ENCODE measurements at places on chromosomes 1 and 21.

GRCh38 chr1:147717706-147718097 is 42.7 kb downstream of the GJA5 start:
- no peak for DNase-seq

- DNase-seq: no peak
These were observed 21.1 kb downstream of the ROR1 start for GRCh38 chr1:63794939-63795378.

DNA sequence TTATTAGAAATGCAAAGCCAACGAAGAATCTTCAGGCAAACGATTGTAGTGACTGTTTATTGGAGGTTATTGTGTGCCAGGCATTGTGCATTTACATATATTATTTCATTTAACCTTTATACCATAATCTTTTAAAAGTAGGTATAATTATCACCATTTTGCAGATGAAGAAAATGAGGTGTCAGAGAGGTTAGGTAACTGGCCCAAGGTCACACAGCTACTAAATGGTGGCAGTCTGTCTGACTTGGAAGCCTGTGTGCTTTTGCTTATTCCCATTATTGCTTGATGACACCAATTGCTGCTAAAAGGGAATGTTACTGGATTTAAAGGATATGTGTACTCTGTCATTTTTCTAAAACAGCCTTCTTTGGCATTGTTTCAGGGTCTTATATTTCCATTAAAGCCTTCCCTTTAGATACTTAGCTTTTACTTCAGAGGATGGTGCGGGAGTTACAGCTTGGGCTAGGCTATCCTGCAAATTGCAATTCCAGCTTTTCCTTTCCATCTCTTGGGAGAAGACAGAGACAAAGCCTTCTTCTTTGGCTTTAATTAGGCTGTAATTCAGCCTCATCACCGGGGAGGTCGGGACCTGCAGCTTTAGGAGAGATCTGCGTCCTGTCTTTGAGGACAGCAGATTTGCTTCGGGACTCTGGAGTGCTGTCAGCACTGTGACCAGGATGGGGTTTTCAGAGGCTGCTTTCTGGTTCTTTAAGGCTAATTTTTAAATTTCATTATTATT is 37.4 kb upstream of the ERRFI1 start:
- no peak for DNase-seq

DNA sequence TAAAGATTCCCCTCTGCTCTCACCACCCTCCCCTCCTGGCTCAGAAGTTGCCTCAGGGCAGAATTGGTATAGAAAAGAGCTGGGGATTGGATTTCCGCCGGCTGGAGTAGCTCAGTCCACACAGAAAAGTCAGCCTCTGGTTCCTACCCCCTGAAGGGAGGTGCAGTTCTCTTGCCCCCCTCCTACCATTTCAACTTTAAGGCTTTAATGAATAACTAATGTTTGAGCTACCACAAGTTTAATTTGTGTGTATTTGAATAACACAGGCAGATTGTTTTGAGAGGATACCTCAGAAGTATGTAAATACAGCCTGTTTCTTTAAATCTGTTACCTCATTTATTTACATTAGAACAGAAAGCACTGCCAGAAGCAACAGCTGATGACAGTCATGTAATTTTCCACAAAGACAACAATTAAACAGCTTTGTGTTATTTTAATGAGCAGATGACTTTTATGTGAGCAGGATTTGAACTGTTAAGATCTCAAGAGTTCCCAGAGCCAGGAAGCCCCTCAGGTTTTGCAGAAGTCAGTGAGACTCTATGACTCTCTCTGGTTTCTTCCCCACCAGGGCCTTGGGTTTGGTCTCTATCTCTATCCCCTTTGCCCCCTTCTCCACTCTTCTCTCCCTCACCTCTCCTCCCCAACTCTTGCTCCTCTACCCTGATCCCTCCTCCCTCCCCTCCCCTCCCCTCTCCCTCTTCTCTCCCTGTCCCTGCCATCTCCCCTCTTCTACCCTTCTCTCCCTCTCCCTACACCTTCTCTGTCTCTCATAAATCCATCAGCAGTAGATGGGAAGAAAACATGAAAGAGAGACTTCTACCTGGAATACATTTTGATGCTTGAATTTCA is 26.3 kb downstream of the DUSP10 start:
- DNase-seq: no peak

- no peak for DNase-seq
These were observed 354.8 kb upstream of the NFIA start for GRCh38 chr1:60727552-60727951.

GRCh38 chr21:38376693-38377092 is 119.9 kb downstream of the KCNJ15 start:
- DNase-seq: no peak

GRCh38 chr1:64337926-64338325 is 132.0 kb upstream of the CACHD1 start:
- DNase-seq: no peak

- DNase-seq: peak; percentile 22
These were observed 4.2 kb downstream of the RERE start for GRCh38 chr1:8813016-8813763.

DNA sequence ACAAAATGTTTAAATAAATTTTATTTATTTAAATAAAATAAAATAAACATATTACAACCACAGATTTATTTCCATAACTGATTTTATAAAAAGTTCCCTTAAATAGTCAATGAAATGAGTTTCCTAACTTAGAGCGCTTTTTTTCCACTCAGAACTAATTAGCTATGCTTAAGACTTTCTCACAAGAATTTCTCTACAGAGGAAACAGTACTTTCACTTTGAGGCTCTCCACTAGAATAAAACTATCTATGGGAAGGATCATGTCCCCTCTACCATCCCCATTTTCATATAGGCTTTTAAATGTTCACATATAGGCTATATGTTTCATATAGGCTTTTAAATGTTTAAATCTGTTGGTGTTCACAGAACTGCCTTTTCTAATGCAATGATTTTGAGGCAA is 40.0 kb upstream of the DPH5 start:
- DNase-seq: no peak

- DNase-seq: no peak
These were observed 11.6 kb upstream of the LMNA start for GRCh38 chr1:156102633-156103511.

GRCh38 chr1:3785456-3786157 is 10.7 kb downstream of the LRRC47 start:
- no peak for DNase-seq

DNA sequence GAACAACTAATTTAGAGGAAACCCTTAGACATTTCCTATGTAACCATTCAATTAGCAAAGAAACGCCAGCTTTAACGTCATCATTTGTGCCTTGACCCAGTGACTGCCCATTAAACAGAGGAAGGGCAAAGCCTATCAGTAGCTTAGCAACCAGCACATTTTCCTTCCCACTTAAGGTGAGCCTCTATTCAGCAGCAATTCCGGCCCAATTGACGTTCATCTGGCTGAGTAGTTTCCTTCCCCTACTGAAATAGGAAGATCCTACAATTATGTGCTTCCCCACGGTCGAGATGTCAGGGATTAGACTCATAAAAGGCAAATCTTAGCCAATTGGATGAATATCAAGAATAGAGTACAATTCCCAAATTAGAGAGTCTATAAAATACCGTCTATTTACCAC is 482.1 kb upstream of the ADAMTS5 start:
- DNase-seq: no peak

DNA sequence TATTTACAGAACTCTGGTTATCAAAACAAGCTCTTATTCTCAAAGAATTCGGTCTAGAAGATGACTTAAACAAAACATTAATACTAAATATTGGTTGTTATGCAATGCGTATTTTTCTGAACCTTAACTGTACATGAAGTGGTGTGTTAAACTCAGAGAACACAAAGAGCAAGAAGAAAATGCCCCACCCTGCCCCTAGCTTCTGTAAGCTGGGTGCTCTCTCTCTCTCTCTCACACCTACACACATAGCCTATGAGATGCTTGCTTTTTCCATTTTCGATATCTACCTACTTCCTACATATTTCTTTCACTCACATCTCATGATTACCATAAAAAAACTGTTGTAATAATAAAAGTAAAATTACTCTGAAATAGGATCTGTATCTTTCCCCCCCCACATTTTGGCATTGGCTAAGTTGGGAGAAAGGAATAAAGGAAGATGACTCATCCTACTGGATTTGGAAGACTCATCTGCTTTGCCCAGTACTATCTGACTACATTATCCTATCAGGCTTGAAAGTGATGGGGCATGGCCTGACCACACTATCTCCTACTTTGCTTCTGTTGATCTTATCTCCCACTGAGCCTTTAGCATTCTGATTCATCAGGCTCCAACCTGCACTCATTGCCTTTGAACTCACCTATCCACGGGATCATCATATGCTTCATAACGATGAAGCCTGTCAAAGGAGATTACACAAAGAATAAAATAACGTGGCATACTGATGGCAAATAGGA is 2.9 kb downstream of the CRYZ start:
- DNase-seq: no peak

GRCh38 chr1:210900820-210901219 is 233.1 kb downstream of the KCNH1 start:
- DNase-seq: no peak

- DNase-seq: no peak
These were observed 3.7 kb downstream of the RNF19B start for GRCh38 chr1:32960819-32961355.

GRCh38 chr1:32695098-32695904 is 7.3 kb downstream of the SYNC start:
- DNase-seq: no peak
